Naive thymus-derived CD4-positive, alpha-beta T cell (primary cell): ENCODE measurements at places on chromosomes 7 and 10. TPM values are rescaled to one million over a fixed set of nuclear protein-coding genes. Genes with fewer than 3 reads are reported as not detected.
A peak's percentile ranks its signal among the peaks of the same experiment; 100 is the strongest.

The PBLD gene
- total RNA-seq = 2.6 TPM

The MBL2 gene
- not detected for total RNA-seq

The TIMM23 gene
- total RNA-seq = 21.0 TPM

The NXPH1 gene
- total RNA-seq = not detected in 2 replicates

GRCh38 chr10:108905171-108905570 is 1018.1 kb downstream of the XPNPEP1 start:
- no peak for DNase-seq

GRCh38 chr7:104162081-104162480 is 45.7 kb downstream of the ORC5 start:
- DNase-seq = no peak

DNA sequence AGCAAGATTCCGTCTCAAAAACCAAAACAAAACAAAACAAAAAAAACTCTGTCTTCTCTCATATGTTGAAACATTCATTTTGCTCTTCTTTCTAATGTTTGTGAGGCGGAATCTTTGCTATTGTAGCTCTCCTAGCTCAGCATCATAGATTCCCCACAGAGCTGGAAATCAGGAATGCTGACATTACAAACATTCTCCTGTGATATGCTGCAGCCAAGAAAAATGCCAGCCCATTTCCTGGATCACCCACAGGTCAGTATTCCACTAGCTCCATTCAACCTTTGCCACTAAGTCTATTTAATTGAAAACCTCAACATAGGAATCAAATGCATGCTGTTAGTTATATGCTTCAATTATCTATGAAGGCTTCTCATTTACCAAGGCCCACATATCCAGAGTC is 186.3 kb downstream of the IPMK start:
- DNase-seq = no peak

GRCh38 chr10:4256971-4257370 is 472.0 kb upstream of the KLF6 start:
- DNase-seq = no peak

DNA sequence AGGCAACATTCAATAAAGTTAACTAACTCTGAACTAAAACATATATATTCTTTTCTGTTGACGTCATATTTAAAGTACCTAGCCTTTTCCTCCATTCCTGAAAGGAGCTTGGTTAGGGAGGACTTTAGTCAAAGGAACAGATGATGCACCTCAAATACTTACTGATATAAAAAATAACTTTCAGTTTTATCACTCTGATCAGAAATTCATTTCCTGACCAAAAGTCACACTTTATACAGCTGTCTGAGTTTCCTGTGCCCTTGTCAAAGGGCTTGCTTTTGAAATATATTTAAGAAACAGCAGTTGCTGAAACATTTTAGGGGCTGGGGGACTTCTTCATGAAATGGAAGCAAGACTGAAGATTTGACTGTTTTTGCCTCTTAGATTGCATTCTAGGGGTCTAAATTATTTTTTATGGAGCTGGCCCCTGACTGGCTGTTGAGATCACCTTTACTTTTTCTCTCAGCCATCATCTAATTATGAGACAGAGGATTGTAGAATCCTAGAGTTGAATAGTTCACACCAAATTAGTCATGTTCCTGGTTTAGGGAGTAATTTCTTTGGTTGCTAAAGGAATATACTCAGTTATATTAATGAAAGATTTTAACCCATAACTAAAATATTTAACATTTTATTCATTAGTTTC is 46.6 kb downstream of the GLCCI1 start:
- peak; percentile 17 for DNase-seq

DNA sequence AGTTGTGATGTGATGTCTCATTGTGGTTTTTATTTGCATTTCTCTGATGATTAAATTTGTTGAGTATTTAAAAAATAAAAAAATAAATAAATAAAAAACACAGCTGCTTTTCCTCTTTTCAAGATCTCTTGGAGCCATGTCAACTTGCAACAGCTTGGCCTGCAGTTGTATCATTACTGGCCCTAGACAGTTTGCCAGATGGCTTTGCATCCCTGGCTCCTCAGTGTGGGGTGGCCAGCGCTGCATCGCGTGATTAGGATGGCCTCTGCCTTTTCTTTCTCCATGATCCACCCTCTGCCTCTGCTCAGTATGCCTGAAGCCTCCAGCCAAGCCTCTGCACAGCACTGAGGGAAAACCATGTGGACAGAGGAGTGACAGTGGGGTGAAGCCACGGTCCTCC is 96.8 kb downstream of the PPP1R3C start:
- DNase-seq = no peak

GRCh38 chr10:95517536-95518454 is 43.4 kb downstream of the SORBS1 start:
- DNase-seq = no peak

- DNase-seq = no peak
These were observed 144.5 kb downstream of the FRMD4A start for GRCh38 chr10:14186245-14186644.

GRCh38 chr7:140484951-140485499 is 5.7 kb upstream of the MKRN1 start:
- DNase-seq = no peak
